ENCODE measurements at places on chromosomes 1 and 21.

GRCh38 chr21:21614966-21615365, 616.8 kb downstream of the NCAM2 start:
- DNase-seq: no peak

DNA sequence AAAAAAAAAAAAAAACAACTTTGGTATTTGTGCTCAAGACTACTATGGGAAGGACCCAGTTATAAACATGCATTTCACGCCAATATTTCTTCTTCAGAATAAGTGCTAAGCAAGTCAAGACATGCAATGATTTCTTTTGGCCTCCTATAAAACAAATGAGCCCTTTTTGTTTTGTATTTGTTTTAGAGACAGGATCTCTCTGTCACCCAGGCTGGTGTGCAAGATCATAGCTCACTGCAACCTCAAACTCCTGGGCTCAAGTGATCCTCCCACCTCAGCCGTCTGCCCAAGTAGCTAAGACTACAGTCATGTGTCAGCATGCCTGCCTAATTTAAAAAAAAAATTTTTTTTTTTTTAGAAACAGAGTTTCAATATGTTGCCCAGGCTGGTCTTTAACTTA, 348.7 kb downstream of the PCP4 start:
- DNase-seq: no peak

- DNase-seq: no peak
Observed at GRCh38 chr1:74772945-74773344, 40.0 kb downstream of the TYW3 start.

DNA sequence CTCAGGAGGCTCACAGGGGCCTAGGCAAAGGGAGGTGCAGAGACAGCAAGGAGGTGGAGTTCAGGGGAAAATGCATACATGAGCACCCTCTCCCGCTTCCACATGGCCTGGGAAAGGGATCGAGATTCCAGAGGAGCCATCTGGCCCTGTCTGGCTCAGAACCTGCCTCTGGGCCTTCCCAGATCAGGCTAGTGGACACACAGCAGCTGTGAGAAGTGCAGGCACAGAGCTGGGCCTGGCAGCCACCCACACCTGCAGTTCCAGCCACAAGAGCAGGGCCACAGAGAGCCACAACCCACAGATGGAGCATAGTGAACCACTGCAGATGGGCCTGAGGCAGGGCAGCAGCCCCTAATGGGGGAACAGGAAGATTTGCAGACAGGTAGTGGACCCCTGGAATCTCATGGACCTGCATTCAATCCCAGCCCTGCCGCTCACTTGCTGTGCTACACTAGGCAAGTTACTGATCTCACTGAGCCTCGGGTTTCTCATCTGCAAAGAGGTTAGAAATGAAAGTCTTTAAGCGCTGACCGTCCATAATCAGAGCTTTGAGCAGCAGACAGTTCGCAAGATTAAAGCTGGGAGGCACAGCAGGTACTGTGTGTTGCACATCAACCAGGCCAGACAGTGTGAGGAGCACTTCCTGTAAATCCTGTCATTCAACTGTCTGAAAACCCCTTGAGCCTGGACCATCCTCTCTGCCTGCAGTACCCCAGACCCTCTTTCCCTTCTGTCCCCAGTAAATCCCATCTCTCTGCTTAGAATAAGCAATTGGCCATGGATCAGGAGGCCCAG, 58.0 kb downstream of the MATN1 start:
- DNase-seq: no peak

DNA sequence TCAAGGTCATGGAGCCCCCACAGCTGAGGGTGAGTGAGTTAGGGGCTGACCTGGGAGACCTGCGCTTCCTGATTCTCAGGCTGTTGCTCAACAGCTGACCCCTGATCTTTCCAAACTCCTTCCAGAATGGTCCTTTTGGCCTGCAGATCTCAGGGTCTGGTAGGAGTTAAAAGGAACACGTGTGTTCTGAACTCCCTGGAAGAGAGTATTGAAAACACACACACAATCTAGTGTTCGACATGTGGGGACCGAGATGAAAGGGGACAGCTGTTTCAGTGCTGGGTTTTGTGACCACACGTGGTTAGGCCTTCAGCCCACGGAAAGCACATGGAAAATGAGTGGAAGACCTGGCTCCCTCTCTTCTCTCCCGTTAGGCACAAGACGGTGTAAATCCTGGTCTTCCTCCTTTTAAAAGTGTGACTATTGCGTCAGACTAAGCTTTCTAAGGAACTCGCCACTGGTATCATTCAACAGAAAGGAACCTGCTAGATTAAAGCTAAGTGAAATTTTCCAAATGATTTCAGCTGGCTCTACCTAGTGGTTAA, 49.6 kb downstream of the RUNX1 start:
- no peak for DNase-seq

GRCh38 chr1:47703981-47704596, 266.2 kb downstream of the FOXD2 start:
- peak; percentile 46 for DNase-seq

- DNase-seq: no peak
Observed at GRCh38 chr1:117447661-117448060, 80.4 kb downstream of the MAN1A2 start.

DNA sequence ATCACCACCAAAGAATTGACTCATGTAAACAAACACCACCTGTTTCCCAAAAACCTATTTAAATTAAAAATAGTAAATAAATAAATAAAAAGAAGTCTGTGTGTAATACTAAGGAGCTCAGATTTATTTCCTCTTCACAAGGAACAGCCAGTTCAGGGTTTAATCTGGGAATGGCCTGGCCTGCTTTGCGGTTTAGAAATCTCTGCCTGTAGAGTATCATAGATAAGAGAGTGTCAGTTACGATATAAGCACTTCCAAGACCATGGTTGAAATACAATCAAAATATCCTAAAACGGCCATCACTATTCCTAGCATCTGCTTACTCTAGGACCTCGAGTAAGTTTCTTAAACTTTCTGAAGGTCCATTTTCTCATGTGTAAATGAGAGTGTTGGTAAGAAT, 274.4 kb downstream of the PLPP3 start:
- no peak for DNase-seq

GRCh38 chr1:65254320-65255034, 54.9 kb upstream of the DNAJC6 start:
- peak; percentile 82 for DNase-seq

DNA sequence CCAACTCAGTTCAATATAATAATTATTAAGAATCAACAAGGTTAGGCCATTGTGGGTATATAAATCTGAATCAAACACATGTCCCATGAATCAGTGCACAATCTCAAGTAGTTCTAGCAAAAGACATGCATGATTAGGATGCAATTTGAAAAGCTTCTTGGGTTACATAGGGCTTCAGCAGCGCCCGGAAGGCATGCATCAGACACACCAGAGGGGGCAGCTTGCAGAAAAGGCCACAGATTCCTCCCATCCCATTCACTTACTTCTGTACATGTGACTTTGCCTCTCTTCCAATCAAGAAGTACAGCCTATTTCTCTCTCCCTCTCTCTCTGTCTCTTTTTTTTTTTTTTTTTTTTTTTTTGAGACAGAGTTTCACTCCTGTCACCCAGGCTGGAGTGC, 91.8 kb downstream of the KCNN3 start:
- no peak for DNase-seq

DNA sequence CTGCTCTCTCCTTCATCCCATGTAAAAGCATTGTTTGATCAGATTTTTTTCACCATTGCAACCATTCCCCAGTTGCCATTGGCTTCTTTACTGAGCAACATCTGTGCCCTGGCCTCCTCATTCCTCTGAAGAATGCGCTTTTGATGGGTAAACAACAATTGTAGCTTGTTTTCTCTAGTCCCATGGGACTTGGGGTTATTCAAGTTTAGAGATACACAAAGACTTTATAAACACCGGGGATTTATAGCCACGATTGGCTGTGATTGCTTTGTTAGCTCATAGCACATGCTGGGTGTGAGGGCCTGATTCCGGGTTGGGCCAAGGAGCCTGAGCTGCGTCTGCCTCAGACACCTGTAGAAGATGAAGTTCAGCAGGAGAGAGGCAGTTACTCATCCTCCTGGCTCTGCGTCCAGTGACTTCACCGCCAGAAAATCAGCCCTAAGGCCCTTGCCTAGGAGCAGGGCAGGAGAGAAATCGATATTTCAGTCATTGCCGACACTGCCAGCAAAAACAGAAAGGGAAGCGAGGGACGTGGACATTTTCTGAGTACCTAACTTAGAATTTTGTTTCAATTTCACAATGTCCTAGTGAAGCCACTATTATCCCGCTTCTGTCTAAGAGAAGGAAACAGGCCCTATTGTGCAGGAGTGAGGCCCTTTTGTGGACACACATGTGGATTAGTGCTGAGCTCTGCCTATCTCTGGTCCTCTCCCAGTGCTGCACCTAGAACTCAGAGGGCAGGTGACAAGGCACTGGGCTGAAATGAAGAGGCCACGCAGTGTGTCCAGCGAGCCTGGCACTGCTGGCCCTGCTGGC, 159.8 kb upstream of the USP24 start:
- DNase-seq: no peak

DNA sequence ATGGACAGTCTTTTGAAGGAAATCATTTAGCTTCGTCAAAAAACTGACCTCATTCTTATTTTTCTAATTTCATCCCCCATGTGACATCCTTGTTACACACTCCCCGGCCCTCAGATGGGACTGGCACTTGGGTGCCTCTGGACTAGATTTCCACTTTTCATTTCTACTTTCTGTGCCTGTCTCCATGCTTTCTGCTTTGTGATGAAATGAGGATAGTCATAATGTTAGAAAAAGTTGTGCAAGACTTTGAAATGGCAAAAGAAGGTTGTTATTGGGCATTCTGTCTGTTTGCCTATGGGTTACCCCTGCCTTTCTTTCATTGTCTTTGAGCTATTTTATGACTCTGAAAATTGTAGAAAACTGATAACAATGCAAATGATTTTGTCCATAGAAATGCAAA, 54.9 kb downstream of the MDM4 start:
- no peak for DNase-seq

GRCh38 chr1:64404202-64404601, 65.7 kb upstream of the CACHD1 start:
- DNase-seq: no peak

GRCh38 chr1:89660224-89661061, 27.5 kb downstream of the LRRC8C start:
- no peak for DNase-seq

- DNase-seq: no peak
Observed at GRCh38 chr21:37675202-37675801, 241.0 kb downstream of the KCNJ6 start.

DNA sequence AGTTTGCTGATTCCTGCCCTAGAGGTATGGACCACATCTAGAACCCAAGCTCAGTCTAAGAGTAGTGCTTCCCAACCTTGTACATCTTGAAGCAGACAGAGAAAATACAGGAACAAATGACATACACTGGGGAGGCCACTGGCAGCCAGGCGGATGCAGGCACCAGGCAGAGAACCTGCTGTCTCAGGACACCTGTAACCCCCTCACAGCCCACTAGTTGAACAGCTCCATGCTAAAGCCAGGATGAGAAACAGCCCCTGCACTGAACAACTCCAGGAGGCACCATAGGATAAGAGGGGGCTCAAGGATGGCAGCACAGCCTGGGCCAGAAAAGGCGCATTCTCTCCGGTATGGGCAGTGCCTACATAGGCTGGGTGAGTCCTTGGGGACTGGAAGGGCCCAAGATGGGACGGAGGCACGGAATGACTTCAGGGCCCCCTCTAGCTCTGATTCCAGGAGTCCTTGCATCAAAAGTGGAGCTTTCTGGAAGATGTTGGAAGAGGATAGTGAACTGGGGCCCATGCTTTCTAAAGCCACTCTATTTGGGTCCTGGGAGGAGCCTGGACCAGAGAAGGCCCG, 16.0 kb downstream of the MEF2D start:
- DNase-seq: no peak

GRCh38 chr1:31377364-31377863, 4.5 kb upstream of the FABP3 start:
- no peak for DNase-seq

- no peak for DNase-seq
Observed at GRCh38 chr1:64915381-64916274, 50.7 kb downstream of the JAK1 start.

DNA sequence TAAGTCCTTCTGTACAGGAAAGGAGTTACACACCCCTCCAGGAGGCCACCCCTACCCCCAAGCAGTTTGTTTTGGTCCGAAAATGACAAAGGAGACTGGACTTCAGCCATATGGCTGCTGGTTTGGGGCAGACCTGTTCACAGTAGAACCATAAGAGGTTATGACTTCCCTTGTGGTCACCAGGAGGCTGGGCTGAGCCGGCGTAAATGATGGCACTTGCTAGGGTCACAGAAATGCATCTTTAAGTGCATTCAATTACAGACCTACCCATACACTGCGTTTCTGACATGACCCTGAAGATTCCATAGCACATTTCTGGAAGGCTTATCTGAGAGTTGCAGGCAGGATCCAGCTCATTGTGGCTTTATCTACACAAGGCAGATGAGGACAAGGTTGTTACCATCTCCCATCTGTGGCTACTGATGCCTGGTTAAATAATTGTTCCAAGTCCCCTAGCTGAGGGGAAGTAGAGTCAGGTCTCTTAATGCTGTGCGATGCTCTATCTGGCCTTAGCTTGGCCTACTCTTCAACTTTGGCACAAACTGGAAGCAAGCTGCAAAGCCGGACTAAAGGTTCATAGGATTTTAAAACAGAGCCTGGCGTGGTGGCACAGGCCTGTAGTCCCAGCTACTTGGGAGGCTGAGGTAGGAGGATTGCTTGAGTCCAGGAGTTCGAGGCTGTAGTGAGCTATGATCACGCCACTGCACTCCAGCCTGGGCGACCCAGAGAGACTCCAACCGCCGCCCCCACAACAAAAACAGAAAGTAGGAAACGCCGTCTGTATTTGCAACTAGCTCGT, 1.7 kb upstream of the TRIM67 start:
- DNase-seq: no peak

DNA sequence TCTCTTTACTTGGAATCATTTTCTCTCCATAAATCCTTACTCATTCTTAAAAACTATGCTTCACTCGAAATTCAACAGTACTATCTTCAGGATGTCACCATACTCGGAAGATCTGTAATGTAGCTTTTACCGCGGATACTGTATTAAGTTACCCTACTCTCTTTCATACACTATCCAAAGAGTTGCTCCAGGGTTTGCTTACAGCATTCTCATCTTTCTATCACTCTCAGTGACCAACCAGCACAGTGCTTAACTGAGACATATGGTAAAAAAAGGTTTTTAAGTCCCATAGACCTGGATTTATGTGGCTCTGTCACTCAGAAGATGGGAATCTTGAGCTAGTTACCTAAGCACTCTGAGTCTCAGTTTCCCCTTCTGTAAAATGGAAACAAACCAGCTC, 15.8 kb downstream of the GTF2B start:
- no peak for DNase-seq

DNA sequence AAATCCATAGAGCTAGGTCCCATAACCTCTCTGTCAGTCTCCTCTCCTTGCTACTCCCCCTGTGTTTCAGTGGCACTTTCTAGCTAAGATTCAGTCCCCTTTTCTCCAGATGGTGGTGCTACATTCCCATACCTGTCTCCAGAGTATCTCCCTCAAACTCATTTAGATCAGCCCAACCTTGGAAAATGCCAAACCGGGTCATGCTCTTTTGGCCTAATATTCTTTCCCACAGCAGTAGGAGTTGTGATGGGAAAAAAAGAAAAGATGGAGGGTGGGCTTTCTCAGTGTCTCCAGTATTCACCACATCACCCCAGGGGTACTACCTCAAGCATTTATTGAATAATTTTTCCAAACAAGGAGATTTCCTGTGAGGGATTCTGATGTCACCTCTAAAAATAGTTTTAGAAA, 3.2 kb upstream of the RXFP4 start:
- peak; percentile 79 for DNase-seq
